ENCODE measurements at places on chromosomes 2 and 18. TPM values are rescaled to one million over a fixed set of nuclear protein-coding genes. Genes with fewer than 3 reads are reported as not detected.

- H3K36me3 ChIP-seq: no peaks in the 10 kb centered on the region
- DNase-seq: no peak
- no peak overlapping the region for H3K27ac ChIP-seq
- no peaks in the 10 kb centered on the region for H3K27me3 ChIP-seq
These were observed 16.2 kb downstream of the IWS1 start for GRCh38 chr2:127510073-127510472.

GRCh38 chr2:14401873-14402272 lies 230.6 kb upstream of the LRATD1 start:
- no peaks in the 10 kb centered on the region for H3K27me3 ChIP-seq
- DNase-seq: no peak
- H3K36me3 ChIP-seq: no peaks in the 10 kb centered on the region
- no peak overlapping the region for H3K27ac ChIP-seq

GRCh38 chr18:8477615-8478014 lies 131.6 kb upstream of the RAB12 start:
- H3K27me3 ChIP-seq: no peaks in the 10 kb centered on the region
- H3K36me3 ChIP-seq: no peaks in the 10 kb centered on the region
- no peaks in the 10 kb centered on the region for H3K4me1 ChIP-seq
- no peak overlapping the region for H3K4me3 ChIP-seq
- DNase-seq: no peak

DNA sequence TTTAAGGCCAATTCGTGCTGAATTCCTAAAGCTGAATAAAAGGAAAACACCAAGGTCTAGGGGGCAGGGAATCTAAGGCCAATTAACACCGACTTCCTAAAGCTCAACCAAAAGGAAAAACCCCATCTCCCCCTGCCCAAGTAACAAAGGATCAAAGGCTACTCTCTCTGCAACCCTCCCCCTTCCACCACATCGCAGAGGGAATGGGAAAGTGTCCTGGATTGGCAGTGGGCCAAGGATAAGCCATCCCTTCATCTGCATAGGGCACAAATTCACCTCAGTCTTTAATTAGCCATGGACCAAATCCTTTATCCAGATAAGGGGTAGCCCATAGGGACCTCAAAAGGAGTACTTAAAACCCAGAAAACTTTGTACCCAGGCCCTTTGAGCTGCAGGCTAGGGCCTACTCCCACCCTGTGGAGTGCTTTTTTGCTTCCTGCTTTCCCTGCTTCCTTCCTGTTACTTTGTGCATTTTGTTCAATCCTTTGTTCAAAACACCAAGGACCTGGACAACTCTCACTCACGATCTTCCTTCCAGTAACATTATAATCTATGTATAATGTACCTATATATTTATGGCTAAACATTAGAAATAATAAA lies 2119.8 kb upstream of the CELF4 start:
- no peak overlapping the region for H3K4me3 ChIP-seq
- H3K4me1 ChIP-seq: no peaks in the 10 kb centered on the region
- DNase-seq: no peak
- no peaks in the 10 kb centered on the region for H3K27me3 ChIP-seq

DNA sequence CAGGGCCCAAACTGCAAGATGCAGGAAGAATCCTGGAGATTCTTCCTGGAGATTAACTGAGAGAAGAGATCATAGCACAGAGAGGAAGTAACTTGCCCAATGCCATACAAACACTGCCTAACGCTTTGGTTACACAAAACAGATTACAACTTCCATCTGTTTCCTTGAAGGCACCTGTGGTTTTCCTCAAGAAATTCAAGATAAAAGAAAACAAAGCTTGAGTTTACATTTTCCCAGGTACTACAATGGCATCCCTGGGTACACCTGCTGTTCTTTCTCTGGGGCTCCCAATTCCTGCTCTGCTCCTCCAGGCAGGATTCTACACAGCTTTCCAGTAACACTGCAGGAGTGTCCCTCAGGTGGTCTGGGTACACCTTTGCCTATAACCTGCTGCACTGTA lies 781.9 kb upstream of the ID2 start:
- H3K27me3 ChIP-seq: no peaks in the 10 kb centered on the region
- no peak for DNase-seq
- H3K4me3 ChIP-seq: no peak overlapping the region
- H3K36me3 ChIP-seq: no peaks in the 10 kb centered on the region
- no peaks in the 10 kb centered on the region for H3K4me1 ChIP-seq

DNA sequence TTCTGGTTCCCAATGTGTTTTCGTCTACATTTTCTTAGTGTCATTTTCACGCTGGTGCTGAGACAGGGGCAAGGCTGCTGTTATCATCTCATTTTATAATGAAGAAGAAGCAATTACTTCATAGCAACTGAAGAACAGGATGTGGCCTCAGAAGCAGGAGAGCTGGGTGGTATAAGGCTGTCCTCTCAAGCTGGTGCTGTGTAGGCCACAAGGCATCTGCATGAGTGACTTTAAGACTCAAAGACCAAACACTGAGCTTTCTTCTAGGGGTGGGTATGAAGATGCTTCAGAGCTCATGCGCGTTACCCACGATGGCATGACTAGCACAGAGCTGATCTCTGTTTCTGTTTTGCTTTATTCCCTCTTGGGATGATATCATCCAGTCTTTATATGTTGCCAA lies 7.3 kb downstream of the IL36G start:
- no peaks in the 10 kb centered on the region for H3K36me3 ChIP-seq
- H3K27ac ChIP-seq: no peak overlapping the region
- no peak for DNase-seq

DNA sequence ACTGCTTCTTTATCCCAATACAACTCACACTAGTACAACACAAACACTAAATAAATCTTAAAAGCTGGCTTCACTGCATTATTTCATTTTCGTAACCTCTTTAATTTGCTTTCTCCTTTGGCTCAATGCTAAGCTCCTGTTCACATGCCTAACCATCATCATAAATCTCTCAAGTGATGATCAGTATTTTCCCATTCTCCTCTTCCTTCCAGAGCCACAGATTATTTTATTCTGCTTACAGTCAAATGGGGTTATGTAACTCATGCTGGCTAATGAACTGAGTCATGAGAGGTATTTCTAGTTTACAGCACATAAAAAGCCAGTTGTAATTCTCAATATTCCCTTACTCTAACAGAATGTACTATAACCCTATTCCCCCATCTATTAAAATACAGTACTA lies 350.4 kb upstream of the ZC3H15 start:
- no peaks in the 10 kb centered on the region for H3K4me1 ChIP-seq
- DNase-seq: no peak
- no peaks in the 10 kb centered on the region for H3K27me3 ChIP-seq
- H3K27ac ChIP-seq: no peak overlapping the region
- H3K4me3 ChIP-seq: no peak overlapping the region

DNA sequence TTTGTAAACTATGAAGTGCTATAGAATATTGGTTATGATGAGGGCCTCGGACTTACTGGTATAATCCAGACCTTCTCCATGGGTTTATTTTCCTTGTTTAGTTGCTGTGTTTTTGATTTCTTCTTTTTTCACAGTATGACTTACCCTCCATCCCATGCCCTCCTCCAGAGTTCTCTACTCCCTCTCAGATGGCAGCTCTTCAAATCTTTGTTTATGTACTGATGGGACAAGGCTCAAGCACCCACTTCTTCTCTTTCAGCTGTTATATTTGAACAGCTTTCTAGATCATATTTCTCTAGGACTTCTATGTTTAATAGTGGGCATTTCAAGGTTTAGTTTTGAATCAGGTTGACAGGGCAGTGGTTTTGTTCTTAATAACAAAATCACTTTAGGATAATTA lies 43.9 kb downstream of the CLIP4 start:
- H3K27me3 ChIP-seq: no peaks in the 10 kb centered on the region
- H3K36me3 ChIP-seq: no peaks in the 10 kb centered on the region
- no peak for DNase-seq
- H3K4me3 ChIP-seq: no peak overlapping the region
- no peak overlapping the region for H3K27ac ChIP-seq

The COLEC11 gene
- total RNA-seq: 99.0 TPM

The TNS1 gene
- 472 TPM for total RNA-seq

The DSG3 gene
- total RNA-seq: 0.05 TPM

The CNDP2 gene
- total RNA-seq: 111 TPM
